ENCODE measurements at places on chromosomes 7 and 10.

DNA sequence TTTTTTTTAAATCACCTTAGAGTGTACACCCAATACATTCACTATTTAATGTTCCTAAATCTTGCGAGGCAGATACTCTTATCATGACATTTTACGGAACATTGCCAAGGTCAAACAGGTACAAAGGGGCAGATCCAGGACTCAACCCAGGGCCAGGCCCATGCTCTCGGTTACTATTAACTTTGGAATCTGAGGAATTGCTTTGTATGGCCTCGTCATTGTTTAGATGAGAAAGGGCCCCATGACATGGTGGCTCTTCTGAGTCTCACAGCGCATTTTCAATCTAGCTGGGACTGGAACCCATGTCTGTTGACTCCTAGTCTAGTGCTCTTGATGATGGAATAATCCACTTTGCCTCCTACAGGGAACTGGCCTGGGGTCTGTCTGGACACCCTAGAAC, 59.1 kb downstream of the GATA3 start:
- DNase-seq: no peak

GRCh38 chr7:105896407-105896911, 20.1 kb upstream of the ATXN7L1 start:
- peak; percentile 87 for DNase-seq

- DNase-seq: no peak
These were observed 79.0 kb upstream of the PLXNA4 start for GRCh38 chr7:132655131-132655727.

DNA sequence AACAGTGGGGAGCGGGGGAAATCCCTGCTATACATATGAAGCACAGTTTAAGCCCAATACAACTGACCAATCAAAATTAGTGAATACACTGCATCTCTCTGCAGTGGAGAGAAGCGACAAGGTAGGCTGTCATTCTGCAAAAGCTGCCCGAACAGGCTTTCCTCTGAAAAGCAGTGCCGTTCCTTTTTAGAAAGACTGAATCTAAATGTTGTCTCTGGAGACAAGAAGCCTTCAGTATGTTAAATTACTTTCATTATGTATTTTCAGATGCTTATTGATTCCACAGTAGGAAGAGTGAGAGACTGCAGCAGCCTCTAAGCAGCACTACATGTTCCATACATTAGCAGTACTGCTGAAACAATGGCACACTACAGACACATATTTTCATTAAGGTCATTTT, at the start of gene GPR22:
TSS of gene GPR22 (plus strand) at position 129 of the 400 bp plus-strand sequence. CDS start 4,004 bp downstream, outside the sequence.
- DNase-seq: no peak

- no peak for DNase-seq
These were observed 35.9 kb upstream of the FZD9 start for GRCh38 chr7:73397521-73398281.

GRCh38 chr10:78660446-78661106, 408.2 kb upstream of the ZMIZ1 start:
- no peak for DNase-seq

DNA sequence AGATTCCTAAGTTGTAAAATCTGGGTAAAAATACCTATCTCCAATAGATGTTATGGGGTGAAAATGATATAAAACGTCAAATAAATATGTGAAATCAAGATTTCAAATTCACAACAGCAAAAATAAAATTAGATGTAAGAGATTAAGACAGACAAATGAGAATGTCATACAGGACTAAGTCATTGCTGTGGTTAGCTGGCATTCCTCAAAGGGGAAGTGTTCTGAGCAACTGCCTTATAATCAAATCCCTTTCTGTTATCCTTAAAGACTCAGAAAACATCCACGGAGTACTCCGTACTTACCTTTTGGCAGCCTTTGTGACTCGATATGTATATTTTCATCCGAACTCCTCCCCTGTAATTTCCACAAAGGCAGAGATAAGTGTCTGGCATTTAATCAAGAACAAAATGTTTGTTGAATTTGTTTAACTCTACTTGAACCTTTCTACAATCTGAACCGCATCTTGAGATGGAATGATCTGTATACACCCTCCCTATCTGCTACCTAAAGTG, 559.6 kb downstream of the GATA3 start:
- no peak for DNase-seq

- DNase-seq: no peak
These were observed 1.7 kb downstream of the DDX21 start for GRCh38 chr10:68957654-68958053.

DNA sequence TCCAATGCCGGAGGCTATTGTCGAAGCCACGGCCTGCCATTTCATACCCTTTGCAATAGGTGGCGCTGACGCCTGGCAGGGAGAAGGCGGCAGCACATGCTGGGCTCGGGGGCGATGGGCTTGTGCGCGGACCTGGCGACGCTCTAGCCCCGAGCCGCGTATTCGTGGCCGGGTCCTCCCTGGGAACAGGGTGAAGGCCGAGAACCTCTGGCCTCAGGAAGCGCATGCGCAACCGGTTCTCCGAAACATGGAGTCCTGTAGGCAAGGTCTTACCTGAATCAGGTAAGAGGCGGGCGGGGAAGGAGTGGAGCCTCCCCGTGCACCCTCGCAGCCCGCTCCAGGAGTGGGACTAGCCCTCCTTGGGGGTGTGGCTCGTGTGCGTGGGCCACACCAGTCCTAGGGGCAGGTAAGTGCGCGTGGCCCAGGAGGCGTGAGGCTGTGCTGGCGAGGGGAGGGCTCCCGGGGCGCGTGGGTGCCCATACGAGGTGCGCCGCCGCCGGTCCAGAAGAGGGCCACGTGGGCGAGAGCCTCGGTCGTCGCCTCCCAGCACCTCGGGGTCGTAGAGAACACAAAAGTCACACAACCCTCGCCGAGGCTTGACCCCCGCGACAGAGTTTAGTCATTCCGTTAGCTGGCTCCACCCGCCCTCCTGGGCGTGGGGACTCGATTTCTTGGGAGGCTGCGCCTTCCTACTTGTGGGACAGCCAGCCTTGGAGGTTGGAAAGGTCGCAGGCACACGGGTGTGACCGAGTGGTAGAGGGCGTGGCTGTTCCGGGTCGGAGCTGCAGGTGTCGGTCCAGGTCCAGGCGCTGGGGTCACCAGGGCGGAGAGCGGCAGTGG, 5.6 kb upstream of the MEST start:
- DNase-seq: no peak

DNA sequence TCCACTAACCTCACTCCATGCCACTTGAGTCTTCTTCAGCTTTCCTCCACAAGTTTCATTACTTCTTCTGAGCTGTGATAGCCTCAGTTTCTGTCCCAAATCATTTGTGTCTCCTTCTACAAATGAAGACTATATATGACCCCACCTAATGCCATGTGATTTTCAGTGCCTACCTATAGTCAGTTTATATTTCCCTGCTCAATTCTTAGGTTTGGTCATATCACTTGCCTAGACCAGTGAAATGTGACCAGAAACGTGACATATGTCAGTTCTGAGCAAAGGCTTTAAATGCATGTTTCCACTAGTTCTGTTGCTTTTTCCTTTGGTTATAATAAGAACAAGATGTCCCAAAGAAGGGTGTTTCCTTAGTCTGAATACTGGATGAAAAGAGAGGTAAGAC, 24.6 kb upstream of the REEP3 start:
- DNase-seq: no peak

DNA sequence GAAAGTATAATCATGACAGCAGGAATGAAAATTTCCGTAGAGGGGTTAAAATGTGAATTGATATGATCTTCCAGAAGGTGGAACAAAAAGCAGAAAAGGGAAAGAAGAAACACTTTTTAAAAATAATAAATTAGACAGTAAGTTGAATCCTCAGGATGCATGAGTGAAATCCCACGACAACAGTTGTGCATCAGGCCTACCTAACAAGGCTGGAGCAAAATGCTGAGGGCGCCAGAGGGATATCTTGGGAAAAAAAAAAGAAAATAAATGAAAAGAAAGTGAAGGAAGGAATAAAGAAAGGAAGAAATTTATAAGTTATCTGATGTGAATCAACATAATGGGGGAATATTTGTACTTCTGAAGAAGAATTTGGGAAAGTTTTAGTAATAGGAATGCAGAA, 13.0 kb upstream of the HUS1 start:
- no peak for DNase-seq
